Heart left ventricle (tissue), 16 donors: ENCODE measurements at places on chromosomes 2 and 18.

DNA sequence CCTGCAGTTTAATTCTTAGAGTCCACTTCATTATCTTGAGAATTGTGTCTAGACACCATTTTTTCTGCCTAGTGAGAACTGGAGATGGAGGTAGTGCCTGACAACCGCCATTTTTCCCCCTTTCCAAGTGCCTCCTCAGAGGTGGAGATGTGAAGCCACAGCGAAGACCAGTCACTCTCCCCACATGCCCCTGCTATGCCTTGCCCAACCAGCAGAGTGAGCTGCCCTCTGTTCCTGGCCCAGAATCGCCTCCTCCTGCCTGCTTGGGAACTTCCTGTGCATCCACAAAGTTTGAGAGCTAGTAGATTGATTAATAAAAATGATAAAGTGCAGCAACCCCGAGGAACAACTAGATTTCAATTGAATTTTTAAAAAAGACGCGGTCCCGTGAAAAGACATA is 123.3 kb downstream of the CLIP4 start:
- no peak for DNase-seq

- no peak for DNase-seq
These were observed 93.9 kb downstream of the INHBB start for GRCh38 chr2:120439637-120440384.

DNA sequence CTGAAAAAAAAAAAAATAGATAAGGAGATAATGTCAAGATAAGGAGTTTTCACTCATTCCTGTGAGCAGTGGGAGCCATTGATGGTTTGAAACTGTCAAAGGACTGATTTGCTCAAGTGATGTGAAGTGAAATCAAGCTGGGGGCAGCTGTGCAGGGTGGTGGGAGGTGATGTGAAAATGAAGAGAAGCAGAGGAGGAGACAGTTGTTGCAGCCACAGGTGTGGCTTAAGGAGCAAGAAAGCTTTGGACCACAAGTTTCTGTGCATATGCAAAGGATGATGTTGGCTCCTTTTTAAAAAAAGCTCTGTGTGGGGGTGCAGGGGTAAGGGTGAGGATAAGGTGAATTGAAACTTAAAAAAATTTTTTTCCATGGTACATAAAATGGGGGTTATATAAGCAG is 8.3 kb downstream of the EFR3B start:
- no peak for DNase-seq

- DNase-seq = peak; percentile 15
These were observed 220.1 kb upstream of the TMEFF2 start for GRCh38 chr2:192414794-192415193.

- no peak for DNase-seq
These were observed 217.0 kb downstream of the MBD5 start for GRCh38 chr2:148237911-148238310.

- no peak for DNase-seq
These were observed 1868.8 kb upstream of the CELF4 start for GRCh38 chr18:39434223-39434920.

DNA sequence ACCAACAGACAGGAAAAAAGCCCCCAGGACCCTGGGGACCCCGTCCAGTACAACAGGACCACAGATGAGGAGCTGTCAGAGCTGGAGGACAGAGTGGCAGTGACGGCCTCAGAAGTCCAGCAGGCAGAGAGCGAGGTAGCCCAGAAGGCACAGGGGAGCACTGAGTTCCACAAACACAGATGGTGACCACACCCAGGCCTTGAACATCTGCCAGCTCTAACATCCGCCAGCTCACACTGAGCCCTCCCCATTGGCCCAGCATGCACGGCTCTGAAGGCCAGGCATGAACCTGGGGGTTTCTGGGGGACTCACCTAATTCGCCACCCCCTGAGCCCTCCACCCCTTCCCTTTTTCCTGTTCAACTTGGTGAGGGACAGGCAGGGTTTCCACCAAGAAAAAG is 25.6 kb upstream of the PRLH start:
- peak; percentile 71 for DNase-seq

DNA sequence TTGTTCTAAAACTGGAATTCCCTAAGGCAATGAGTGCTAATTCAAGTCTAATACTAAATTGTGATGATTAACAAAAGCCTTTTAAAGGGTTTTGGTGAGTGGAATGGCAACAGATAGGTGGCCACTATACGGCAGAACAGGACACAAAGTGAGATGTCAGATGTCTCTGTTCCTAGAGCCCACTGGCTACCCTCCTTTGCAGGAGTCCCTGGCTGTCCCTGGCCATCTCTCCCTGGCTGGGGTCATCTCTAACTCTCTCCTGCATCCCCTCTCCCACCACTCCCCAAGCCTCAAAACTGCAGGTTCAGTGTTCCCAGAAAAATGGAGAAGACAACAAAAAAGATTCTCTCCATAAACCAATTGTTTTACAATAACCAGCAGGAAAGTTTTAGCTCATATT is 79.2 kb downstream of the MDH1 start:
- no peak for DNase-seq

GRCh38 chr2:29697181-29697580 is 224.2 kb downstream of the ALK start:
- DNase-seq = no peak

DNA sequence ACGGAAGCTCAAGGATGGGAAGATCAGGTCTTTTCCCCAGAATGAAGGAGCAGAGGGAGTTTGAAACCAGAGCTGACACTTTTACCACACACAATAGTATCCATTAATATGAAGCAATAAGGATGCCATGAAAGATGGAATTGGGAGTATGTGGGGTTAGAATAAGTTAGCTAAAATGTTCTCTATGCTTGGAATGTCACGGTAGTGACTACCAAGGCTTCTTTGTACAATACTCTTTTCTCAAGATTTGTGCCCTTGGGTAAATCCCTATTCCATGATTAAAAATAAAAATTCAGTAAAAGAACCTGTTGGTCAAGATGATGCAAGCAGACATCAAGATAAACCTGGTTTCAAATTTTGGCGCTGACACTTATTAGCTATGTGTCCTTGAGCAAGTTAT is 75.0 kb downstream of the NRXN1 start:
- DNase-seq = no peak

DNA sequence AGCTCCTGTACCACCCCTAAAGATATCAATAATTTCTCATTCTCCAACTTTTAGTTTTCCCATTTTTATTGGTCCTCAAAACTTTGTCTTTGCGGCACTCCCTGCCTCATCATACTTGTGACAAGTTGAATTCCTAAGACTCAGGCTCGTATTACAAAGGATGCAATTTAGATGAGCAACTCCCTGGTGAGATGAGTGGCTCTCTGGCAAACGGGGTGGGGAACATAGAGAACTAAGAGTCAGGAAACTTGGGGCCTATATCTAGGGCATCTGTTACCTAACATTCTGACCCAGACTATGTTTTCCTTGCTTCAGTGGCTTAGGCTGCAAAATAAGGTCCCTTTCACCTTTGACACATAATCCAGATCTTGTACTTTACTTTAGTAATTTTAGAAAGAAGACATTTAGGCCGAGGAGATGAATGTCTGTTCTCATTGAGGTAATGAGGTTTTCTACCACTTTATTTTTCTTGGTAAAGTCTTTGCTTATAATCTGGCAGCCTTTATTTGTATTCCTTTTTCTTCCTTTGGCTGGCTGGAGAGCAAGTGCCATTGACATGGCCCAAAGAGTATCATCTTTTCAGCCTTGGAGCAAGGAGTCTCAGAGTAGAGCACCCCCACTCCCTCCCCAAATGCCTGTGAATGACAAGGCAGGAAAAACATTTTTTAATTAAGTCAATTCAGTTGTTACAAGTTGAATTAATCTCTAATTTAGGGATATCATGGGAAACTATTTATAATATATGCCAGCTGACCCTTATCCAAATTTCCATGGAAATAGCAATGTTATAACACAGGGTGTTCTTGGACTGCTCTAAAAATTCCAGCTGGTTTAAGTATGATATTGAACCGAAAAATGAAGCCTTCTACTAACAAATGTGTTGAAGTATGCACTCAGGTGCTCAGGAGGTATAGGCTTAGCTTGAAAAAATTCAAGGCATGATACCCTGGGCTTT is 15.2 kb downstream of the TSPYL6 start:
- no peak for DNase-seq

DNA sequence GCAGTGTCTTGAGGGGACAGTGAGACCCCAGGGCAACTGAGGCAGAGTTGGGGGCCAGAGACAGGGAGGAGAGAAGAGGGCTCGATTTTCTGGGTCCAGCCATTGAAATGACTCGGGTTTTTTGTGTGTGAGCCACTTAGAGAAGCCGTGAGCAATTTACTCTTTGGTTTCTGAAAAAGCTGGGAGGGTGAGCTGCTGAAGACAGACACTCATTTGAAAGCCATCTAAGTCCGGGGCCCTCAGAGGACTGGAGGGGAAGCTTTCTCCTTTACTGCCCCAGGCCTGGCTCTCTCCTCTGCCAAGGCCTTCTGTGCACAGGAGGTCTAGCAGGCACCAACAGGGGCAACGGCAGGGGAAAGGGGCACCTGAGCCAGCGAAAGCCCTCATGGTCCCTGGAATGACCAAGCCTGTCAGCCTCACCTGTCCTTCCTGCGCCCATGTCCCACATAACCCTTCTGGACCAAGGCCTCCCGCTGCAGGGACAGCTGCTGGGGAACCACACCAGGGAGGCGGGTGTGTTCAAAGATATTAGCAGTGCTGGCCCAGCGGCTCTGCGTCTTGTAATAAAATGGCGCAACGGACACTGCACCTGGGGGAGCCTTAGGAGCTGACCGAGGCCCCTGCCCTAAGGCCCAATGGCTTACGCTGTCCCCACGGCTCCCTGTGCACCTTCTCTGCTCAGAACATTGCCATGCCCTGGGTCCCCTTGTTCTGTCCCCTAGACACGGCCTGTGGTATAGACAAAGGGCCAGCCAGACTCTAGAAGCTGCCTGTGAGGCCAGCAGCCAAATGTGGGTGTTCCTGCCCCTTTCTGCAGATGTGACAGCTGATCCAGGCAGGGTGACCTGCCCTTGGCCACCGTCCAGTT is 45.8 kb downstream of the HS6ST1 start:
- DNase-seq = peak; percentile 54

DNA sequence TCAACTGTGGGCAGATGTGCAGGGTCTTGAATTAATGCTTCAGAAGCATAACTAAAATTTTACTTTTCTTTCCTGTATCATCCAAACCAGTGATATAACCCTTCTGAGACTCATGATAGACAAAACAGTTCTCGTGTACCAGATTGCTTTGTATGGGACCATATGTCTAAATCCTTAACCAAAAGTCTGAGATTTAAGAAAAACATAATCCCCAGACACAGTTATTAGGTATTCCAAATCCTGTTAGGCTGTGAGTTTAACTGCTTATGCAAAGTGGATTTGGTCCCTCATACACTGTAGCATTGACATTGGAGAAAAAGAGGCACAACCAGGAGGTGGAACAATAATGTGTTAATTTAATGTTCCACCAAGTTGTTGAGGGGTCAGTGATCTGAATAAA is 235.0 kb downstream of the PMAIP1 start:
- no peak for DNase-seq

GRCh38 chr2:14137643-14138042 is 494.9 kb upstream of the LRATD1 start:
- no peak for DNase-seq

- DNase-seq = no peak
These were observed 412.2 kb downstream of the SPAG16 start for GRCh38 chr2:213696442-213696841.

- no peak for DNase-seq
These were observed 647.0 kb upstream of the NXPH2 start for GRCh38 chr2:139427164-139427563.

DNA sequence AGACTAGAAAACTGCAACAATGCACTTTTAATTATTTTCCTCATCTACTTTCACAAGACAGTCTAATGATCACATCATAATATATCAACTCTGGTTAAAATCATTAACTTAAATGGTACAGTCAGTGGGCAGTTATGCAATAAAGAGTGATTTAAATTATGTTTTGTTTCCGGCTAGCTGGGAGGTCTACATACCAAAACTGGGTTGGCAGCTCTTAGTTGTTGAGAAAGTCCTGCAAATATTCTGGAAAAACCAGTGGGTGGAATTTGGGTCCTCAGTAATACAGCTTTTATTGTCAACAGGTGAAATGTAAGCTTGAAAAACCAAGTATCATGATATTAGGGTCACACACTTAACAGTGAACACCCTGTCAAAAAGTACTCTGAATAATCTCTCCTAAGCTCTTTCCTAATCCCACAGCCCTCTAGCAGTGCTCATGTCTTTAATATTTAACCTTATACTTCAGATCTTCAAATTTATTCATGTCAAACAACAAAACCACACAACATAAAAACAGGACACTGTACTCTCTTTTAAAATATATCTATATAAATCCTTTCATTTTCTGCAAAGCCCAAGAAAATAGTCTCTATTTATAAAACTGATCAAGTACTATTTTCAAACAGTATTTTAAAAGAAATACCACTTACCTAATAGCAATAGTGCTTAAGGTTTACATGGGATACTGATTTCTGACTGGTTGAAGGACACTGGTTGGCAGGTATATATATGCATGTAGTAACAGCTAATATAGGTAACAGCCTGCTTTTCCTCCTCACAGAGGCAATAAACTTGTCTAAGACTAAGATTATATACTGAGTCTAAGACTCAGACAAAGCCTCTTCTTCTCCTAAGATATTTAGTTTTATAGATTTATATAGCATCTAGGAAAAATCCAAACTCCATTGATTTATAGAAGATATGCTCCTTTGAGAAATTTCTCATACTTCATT is 103.8 kb downstream of the GAREM1 start:
- no peak for DNase-seq

- DNase-seq = no peak
These were observed 1.8 kb downstream of the KIF5C start for GRCh38 chr2:148876595-148877402.

DNA sequence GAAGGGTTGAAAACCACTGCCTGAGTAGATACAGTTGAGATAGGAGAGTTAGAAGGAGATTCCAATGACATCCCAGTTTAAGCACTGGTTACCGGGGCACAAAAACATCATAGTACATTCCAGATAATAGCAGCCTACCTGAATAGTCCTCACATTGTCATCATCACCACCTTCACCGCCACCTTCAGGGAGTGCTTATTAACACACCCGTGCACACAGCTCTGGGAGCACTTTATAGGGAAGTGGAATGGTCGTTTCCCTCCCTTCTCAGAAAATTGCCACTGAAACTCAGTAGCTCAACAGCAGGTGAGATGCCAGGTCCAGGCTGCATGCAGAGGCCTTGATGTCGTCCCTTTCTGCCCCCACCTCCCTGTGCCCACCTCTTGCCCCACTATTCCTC is 8.2 kb downstream of the SERPINB7 start:
- no peak for DNase-seq

DNA sequence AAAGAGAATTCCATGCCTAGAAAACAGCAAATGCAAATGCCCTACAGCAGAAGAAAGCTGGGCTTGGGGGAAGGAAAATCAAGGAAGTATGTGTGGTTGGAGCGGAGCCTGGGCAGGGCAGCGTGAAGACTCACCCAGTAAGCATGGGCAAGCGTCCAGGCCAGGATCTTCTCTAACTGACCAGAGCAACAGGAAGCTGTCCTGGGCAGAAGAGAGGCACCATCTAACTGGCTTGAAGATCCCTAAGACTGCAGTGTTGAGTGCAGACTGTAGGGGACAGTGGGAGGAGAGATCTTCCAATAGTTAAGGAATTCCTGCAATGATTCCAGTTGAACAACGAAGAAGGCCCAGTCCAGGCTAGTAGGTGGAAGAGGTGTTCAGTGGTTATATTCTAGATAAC is 57.9 kb downstream of the NXPH2 start:
- no peak for DNase-seq

- DNase-seq = peak; percentile 27
These were observed 207.2 kb downstream of the RND3 start for GRCh38 chr2:150280231-150280630.

- DNase-seq = no peak
These were observed 48.9 kb downstream of the COX7A2L start for GRCh38 chr2:42312106-42312505.
